Germinal center (tissue), 1 donor: ENCODE measurements at places on chromosomes 4 and X.

- no peak for DNase-seq
These were observed 332.7 kb upstream of the IGFBP7 start for GRCh38 chr4:57442831-57443291.

- DNase-seq = no peak
These were observed 124.2 kb upstream of the MSX1 start for GRCh38 chr4:4735136-4735750.

DNA sequence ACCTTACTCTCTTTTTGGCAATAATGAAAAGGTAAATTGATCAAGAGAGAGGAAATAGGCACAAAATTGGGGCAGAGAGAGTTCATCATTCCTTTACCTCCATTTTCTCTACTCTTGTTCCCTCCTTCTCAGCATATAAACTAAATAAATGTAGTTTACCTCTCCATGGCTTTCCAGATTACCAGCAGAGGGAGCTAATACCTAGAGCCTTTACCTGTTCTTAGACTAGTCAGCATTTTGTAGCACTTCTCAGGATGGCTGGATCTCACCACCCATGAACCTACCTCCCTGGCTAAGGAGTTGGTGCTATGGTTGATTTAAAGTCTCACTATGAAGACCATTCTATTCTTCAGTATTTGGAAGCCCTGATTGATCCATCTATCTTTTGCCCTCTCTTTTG, 15.7 kb downstream of the OFD1 start:
- DNase-seq = no peak

DNA sequence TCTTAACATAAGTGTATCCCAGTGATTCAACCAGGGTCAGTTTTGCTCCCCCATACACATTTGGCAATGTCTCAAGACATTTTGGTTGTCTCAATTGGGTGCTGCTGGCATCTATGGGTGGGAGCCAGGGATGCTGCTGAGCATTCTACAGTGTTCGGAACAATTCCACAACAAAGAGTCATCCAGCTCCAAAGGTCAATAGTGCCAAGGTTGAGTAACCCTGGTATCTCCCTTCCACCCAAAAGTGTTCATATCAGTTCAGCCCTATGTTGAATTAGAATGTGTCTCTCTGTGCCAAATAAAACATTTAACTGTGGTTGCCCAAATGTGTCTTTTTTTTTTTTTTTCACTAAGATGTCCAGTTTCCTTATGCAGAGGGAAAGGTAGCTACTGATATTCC, 129.4 kb upstream of the RAI2 start:
- DNase-seq = no peak

DNA sequence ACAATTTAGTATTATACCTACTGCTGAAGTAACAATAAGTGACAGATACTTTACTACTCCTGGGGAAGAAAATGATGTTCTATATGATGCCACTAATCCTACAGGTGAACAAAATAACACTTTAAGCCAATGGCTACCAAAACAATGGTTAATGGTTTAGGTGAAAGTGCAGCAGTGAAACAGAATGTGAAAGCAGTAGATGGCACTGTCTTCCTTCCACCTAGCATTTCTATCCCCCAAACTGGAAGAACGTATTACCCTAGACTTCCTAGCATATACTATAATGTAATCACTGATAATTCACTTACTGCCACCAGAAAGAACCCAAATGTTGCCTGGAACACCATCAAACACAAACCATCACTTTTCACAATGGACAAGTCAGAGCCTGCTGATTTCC, 18.9 kb upstream of the CABS1 start:
- no peak for DNase-seq

GRCh38 chrX:15714529-15714928, 23.5 kb upstream of the CA5B start:
- DNase-seq = no peak

DNA sequence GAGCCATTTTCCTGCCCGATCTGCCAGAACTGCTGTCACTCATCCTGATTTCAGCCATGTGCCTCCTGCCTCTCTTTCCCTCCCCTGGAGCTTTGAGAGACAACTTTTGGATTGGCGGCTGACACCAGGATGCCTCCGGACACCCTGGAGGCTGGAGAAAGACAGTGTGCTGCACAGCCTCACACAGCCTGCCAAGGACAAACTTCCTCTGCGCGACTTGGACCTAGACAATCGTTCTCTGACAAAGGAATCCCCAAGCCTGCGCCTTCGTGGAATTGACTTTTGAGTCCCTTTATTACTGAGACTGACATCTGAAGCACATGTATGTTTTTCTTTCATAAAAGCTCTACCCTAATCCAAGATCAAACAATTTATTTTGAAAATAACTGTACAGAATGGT, 10.8 kb upstream of the LDB2 start:
- no peak for DNase-seq

GRCh38 chrX:2484256-2484655, 16.5 kb downstream of the DHRSX start:
- no peak for DNase-seq

DNA sequence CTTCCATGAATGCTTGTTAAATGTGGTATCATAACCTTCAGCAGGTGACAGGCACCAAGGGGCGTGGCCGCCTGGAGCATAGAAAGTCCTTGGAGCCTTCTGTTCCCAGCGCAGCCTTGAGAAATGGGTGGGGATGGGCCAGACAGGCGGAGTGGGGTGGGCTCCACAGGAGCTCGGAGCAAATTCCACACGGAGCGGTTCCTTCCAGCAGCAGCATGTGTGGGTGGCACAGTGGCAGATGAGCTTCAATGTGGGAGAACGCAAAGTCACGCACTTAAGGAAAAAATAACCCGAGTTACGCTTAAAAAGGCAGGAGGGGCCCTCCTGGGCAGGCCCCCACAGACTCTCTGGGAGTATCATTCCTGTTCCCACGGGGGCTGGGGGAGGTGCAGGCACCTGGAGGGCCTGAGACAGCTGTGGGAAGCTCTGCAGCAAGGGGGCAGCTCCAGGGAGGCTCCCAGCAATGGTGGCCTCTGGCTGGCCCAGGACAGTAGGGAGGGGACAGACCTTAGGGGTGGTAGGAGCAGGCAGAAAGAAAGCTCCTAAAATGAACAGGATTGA, 15.3 kb downstream of the TMEM271 start:
- DNase-seq = no peak

- no peak for DNase-seq
These were observed 29.0 kb upstream of the CCNG2 start for GRCh38 chr4:77127837-77128621.

- no peak for DNase-seq
These were observed 15.9 kb downstream of the SH3TC1 start for GRCh38 chr4:8215001-8215427.

- DNase-seq = no peak
These were observed 96.2 kb upstream of the SPRY1 start for GRCh38 chr4:123300222-123301039.

DNA sequence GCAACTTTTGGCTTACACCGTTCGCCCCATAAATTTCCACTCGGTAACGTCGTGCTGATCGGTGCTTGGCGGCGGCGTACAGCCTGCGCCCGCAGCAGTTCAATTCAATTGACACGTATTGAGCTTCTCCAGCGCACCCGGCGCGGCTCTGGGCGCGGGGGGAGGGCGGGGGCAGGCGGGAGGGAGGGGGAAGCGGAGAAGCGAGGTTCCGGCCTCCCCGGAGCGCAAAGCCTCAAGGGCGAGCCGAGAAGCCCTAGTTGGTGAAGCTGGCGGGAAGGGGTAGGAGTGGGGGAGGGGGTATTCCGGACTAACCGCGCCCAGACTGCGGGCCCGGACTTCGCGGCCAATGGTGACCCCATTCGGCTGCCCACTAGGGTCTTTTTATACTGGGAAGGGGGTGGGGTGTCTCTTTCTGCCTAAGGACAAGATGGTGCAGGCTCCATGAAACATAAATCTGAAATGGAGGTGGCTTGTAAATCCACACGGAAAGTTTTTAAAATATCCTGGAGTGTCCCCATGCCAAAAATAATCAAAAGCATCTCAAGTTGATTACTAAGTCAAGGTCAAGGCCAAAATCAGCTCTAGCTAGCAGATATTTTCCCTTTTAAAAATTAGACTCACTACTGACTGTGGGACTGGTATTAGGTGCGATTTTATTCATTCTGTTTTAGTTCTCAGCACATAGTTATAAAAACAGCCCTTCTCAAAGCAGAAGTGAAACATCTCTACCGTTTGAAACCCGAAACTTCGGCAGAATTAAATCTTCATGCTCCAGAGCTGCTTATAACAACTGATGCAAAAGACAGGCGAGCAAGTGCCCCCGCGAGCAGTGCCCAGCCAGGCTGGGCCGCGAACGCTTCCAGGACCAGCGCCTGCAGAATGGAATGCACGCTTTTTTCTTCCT, 1.5 kb upstream of the BCOR start:
- DNase-seq = no peak

GRCh38 chr4:112222219-112222955, 9.2 kb upstream of the AP1AR start:
- DNase-seq = no peak

- DNase-seq = peak; percentile 29
These were observed 806 bp upstream of the CD99L2 start for GRCh38 chrX:150899191-150899757.

GRCh38 chr4:1975391-1975801, 33.4 kb downstream of the NELFA start:
- no peak for DNase-seq

DNA sequence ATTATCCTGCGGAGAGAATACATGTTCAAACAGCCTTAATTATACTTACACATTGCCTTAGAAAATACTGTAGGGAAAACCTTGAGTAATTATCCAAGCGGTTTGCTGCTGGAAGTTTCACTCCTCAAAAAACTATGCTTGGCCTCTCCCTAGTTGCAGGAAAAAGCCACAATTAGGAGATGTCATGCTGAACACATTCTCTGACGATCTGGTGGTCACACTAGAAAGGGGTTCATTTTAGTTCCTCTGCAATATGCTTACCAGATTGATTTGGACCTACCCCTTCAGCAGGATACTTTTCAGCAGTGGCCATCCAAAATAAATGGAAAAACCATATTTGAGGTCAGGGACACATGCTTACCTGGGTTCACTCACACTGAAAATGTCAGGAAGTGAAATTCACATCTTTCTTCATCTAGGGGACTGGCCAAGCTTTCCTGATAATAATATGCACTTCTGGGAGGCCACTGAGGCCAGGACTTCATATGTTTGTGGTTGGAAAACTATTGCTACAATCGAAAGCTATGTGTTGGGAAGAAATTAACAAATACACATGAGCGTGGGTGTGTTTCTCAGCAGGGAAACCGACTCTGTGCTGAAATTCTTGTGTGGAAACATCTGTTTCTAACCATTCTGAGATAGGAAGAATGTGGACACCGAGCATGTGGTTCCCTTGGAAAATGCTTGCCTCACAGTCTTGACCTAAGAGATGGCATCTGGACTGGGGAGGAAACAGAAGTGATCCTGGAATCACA, 68.8 kb downstream of the ATXN3L start:
- no peak for DNase-seq

- no peak for DNase-seq
These were observed 89.2 kb downstream of the GATB start for GRCh38 chr4:151671541-151672059.

DNA sequence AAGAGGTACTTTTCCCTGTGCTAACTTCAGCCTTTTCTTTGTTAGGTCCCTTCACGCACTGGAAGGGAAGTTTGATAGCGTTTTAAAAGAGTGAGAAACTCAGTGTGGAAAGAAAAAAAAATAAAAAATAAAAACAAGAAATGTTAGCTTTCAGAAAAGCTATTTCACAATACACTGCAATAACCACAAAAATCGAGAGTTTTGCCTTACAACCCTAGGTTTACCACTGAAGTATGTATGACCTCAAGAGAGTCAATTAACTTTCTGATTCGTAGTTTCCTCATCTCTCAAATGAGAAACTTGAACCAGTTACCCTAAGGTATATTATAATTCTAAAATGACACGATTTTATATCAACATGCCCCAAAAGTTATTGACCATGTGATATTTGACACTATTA, 93.9 kb upstream of the JADE1 start:
- DNase-seq = no peak

DNA sequence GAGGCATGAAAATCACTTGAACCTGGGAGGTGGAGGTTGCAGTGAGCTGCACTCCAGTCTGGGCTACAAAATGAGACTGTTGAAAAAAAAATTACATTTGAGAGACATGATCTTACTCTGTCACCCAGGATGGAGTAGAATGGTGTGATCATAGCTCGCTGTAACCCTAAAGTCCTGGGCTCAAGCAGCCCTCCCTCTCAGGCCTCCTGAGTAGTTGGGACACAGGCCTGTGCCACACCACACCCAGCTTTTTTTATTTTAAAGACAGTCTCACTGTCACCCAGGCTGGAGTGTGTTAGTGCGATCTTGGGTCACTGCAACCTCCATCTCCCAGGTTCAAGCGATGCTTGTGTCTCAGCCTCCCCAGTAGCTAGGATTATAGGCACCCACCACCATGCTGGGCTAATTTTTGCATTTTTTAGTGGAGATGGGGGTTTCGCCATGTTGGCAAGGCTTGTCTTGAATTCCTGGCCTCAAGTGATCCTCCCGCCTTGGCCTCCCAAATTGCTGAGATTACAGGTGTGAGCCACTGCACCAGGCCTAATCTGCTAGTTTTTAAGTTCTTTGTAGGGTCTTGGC, 6.1 kb downstream of the RPS3A start:
- no peak for DNase-seq

DNA sequence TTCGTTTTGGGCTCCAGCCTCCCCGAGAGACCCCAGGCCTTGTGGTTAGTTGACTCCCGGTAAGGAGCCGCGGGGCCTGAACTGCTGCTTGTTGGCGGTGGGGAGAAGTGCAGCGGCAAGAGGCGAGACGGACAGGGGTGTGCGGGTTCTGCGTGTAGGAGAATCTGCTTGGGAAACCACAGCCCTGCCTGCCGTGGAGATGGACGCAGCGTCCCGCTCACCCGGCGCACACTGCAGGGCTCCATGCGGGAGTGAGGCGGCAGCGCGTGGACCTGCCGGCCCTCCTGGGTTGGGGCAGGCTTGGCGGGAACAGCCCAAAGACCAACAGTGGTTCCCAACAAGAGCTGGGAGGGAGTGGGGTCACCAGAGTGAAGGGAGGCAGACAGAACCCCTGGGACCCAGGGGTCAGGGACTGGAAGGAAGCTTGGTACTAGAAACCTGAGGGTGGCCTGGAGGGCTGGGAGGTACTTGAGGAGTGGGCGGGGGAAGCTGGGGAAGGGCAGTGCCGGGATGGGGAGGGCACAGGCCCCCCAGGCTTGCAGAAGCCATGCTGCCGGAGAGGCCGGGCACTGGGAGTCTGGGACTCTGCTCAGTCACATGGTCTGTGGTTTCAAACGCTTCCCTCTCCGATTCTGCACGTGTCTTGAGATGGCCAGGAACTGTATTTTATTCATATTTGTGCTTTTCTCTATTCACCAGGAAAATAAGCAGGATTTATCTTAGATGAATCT, 70.8 kb downstream of the RGS12 start:
- no peak for DNase-seq

DNA sequence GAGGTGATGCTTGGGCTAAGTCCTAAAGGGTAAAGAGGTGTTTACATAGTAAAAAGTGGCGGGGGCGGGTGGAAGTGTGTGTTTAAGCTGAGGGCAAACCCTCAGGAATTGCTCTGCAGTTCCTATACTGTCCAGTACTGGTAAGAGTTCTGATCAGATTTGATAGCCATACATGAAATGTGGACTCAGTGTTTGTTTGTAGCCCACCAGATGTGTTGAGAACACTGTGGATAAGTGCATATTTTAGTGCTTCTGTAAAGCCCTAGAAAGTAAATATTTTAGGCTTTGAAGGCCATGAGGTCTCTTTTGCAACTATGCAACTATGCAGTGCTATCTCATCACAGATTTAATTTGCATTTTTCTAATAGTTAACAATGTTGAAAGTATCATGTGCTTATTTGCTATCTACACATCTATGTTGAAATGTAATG, 80.7 kb upstream of the EOLA2 start:
- DNase-seq = no peak
